Common myeloid progenitor, CD34-positive (primary cell): ENCODE measurements at places on chromosomes 2 and 18.

GRCh38 chr2:236731767-236732580 lies 162.3 kb downstream of the ACKR3 start:
- no peak for DNase-seq

DNA sequence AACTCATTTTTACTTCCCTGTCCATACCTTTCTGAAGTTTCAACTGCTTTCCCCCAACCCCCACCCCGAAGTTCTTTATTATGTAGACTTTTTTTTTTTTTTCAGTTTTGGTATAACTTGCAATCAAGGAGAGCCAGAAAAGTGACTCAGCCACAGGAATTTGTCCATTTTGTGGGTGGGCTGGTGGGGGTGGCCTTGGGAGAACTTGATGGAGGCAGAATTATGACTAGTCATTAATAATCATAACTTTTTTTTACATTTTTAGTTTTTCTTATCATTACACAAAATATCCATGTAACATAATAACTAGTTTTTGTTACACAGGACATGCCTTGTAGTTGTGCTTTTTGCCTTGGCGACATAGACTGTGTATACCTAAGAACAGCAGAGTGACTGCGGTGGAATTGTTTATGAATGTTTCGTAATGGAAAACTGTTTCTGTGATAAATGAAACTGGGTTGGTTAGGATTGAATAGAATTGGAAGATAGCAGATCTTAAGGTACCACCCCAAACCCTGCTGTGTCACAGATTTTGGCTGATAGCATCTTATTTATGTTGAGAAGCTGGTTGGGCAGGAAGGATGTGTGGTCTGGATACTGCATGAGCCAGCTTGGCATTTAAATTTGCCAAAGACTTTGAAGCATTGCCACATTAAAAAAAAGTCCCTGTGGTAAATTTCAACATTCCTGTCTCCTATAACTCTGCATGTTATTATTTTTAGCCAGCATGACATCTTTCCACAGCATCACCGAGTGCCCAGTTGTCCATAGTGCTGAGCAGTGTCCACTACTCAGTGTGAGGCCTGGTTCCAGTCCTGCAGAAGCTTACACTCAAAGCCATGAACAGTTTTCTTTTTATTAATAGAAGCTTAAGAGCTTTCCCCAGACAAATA lies 30.7 kb downstream of the LYPD6B start:
- DNase-seq = peak; percentile 97

DNA sequence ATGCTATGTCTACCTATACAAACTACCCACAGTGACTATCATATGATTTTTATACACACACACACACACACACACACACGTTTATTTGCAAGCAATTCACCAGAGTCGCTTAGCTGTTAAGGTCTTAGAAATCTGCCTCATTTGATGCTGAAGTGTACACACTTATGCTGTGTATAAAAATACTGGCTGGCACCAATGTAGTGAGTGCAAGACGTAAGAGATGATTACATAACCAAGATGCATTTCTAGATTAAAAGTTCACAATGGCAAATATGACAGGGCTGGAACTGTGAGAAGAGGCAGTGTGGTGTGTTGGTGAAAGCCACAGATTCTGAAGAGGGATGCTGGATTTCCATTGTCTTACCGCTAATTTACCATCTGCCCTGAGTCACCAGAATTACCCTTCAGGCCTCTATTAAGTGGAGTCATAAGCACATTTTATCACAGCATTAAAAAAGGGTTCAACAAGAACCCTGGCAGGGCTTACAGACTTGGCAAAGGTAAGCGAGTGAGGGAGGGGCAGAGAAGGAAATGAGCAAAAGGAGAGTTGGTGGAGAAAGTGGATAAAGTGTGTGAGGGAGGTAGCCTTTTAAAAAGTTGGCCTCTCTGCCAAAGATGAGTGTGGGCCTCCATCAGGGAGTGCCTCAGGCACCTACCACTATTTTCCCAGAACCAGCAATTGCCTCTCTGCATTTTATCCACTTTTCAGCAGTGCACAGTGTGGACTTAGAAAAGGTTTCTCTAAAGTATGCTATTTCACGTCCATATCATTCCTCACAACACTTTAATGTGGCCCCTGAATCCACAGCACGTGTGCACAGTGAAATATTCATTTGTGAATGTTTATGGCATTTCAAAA lies 21.5 kb downstream of the MEIS1 start:
- DNase-seq = peak; percentile 45

DNA sequence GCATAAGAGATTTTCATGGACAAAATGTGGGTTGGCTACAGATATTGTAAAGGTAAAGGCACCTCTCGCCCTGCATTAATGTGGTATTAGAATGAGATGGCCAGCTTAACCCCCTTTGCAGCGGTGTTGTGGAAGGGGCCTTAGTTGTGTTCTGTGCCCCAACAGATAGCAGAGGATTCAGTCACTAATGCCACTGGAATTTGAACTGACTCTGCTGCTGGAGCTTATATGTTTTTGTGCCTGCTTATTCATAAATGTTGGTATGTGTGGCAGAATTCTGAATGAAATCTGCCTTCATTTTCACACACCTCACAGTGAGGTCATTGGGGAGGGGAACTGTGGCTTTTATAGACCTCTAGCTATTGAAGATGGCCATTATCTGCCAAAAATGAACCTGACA lies 90.7 kb upstream of the ITGA6 start:
- no peak for DNase-seq

DNA sequence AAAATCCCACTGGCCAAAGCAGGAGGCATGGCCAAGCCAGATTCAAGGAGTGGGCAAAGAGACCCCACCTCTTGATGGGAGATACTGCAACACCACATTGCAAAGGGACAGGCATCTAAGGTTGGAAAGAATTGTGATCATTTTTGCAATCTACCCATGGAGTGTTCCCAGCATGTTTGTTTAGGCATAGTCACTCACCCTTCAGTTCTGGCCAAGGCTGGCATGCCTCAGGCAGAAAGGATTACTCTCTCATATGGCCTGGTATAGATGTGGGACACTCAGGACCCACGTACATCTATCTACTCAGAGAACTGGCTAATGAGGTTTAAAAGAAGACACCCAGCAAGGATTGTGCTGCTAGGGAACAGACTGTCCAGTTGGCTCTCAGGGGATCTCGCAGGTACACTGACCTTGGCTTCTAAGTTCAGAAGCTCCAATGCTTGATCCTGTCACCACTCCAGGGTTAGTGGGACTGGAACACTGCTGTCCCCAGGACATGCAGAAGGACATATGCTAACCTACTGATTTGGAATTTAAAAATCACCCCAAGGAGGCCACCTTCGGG lies 183.7 kb downstream of the KLHL29 start:
- no peak for DNase-seq

- no peak for DNase-seq
Observed at GRCh38 chr2:100215371-100215770, 73.0 kb upstream of the AFF3 start.

GRCh38 chr18:11948852-11949523 lies 32.3 kb upstream of the IMPA2 start:
- no peak for DNase-seq

GRCh38 chr2:238882082-238882755 lies 34.3 kb downstream of the TWIST2 start:
- no peak for DNase-seq

DNA sequence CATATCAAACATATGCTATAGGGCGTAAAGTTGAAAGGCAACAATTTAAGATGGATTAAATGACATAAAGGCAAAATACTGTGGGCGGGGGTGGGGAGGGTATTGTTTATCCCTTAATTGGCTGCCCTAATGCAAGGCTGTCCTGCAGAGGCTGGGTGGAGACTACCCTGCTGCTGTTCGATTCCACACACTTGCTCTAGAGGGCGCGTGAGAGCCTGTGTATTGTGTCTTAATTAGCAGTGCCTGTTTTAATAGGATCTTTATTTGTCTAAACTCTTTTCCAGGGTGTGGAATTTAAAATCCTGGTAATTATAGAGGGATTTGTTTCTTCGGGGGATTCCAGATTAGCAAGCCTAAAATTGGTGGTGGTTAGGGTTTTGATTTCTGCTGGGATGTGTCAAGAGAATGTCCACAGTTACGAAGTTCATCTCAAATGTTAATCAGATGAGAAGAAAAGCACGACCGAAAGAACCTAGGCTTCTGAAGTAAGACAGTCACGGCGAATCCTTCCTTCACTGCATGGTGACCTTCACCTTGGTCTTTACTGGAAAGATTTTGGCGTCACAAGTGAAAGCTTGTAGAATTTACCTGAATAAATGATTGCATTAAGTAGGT lies 103.5 kb upstream of the MAP3K20 start:
- peak; percentile 58 for DNase-seq

DNA sequence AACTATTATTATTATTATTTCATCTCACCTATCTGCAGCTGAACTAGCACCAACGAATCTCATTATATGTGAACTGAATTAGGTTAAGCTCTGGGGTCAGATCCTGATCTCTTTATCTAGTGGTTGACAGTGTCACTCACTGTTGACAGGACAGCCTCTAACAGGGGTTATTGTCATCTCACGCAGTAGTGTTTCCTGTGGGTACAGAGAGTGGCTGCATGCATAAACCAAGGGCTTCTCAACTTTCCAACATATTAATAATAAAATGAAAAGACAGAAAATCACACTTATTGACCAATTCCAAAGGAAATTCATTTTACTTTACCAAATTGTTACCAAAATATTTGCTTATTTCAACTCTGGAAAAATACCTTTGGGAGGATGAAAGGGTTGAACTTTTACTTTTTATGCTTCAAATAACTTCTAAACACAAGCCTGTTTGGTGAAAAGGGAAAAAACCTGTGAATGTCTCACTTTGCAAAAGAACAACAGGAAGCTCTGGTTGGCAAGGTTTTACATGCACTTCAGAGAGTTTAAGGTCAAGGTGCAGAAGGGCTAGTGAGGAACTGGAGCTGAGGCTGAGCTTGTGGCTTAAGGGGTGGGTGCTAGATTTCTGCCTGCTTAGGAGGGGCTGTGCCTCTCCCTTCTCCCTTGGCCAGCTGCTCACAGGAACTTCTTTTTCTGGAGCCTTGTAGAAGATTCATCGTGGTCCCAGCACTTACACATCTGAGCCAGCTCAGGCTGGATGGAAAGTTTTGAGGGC lies 72.6 kb downstream of the CTAGE1 start:
- DNase-seq = no peak

DNA sequence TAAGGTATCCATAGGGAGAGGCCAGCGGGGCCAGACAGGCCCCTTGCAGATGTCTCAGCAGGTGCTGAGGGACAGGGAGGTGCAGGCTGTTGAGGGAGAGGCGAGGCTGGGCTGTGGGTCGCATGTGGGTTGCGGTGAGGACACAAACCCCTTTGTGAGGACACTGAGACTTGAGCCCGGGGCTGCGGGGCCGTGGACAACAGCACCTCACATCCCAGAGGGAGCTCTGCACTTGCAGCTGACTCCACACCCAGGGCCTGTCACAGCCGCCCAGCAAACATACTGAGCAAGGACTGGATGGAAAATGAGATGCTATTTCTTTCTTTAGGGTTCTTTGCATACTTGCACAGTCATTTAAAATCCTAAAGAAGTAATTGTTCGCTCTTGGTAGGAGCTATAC lies 95.3 kb upstream of the NFATC1 start:
- no peak for DNase-seq

DNA sequence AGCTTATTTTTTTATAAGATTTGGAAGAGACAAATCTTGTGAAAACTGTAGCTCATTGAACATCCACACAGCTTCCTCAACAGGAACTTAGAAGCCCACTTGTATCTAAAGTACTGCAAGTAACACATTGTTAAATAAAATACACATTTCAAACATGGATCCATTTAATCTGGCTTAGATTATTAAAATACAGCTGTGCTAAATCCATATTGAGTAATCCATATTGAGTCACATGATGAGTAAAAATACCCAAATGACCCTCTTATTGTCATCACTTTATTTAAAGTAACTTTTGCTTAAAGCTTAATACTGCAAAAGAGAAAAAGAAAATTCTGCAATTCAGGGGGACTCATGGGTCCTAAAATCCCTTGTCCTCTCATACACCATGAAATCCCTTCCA lies 133.3 kb downstream of the OSR1 start:
- DNase-seq = no peak

DNA sequence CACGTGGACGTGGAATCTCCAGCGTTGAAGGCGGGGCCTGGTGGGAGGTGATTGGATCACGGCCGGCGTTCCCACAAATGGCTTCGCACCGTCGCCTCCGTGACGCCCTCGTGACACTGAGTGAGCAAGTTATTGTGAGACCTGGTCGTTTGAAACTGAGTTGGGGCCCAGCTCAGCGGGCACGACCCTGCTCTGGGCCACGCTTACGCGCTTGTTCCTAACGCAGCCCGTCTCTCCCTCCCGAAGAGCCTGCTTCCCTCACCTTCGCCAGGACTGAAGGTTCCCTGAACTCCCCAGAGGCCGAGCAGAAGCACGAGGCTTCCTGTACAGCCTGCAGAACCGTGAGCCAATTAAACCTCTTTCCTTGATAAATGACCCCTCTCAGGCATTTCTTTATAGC lies 121.8 kb downstream of the RTP5 start:
- no peak for DNase-seq

- DNase-seq = no peak
Observed at GRCh38 chr18:5759194-5759593, 136.1 kb downstream of the TMEM200C start.

GRCh38 chr18:41593171-41593675 lies 361.8 kb upstream of the PIK3C3 start:
- DNase-seq = no peak

- DNase-seq = no peak
Observed at GRCh38 chr2:69731147-69731970, 10.6 kb upstream of the ANXA4 start.

DNA sequence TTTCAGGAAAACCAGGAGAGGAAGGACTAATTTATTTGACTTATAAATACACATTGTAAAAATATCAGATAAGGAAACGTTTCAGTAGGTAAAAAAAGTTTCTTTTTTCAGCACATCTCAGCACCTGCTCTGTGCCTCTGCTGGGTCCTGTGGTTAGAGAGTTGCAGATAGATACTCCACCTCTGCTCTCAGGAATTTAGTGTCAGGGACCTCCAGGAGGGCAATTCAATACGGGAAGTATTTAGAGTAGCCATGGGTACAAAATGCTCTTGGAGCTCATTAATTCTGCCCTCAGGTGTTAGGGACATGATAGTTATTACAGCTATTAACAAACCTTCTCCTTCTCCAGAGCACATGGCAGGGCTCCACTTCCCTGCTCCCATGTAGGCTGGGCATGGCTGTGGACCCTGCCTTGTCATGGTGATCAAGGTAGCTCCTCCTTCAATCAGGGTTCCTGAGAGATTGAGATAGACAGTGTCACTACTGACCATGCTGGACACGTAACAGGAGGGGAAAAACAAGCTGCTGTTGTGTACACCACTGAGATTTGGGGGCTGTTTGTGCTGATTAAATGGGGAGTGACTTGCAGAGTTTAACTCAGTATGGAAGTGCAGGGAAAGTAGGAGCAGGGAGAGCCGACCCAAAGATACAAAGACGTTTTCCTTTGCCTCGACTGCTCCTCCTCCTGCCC lies 185.6 kb upstream of the COPS8 start:
- DNase-seq = no peak

DNA sequence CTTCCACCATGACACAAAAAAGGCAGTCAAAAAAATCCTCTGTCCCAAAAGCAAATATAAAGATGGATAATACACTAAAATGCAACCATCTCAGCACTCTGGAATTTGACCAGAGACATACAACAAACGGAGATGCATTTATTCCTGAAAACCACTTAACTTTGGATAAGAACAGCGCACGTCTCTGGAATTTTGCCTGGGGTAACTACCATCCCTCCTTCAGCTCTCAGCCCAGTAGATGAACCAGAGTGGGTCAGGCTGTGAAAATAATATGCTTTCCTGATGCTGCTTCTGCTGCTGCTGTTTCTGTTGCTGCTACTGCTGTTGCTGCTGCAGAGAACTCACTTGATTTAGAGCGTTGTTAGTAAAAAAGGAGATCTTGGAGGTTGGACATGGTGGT lies 133.8 kb upstream of the ACVR2A start:
- DNase-seq = no peak
